ENCODE measurements at places on chromosomes 12 and 14.
A peak's percentile ranks its signal among the peaks of the same experiment; 100 is the strongest.

DNA sequence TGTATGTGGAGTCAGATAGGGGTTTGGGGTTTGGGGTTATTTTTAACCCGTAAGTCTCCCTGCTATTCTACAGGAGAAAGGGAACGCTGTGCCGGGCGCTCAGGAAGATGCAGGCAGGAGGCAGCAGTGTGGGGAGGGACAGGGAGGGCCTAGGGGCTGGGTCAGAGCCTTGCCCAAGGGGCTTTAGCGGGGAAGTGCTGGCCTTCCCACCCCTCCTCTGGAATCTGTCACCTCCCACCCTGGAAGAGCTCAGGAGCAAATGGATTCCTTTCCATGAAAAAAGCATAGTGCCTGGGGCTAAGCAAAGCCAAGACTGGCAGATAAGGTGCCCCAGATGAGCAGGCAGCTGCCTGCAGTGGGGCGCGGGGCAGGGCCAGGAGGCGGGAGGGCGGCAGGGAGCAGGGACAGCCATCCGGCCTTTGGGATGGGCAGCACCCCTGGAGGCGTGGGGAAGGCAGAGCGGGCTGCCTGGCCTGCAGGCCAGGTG lies 7.3 kb upstream of the INF2 start:
- no peak for DNase-seq

DNA sequence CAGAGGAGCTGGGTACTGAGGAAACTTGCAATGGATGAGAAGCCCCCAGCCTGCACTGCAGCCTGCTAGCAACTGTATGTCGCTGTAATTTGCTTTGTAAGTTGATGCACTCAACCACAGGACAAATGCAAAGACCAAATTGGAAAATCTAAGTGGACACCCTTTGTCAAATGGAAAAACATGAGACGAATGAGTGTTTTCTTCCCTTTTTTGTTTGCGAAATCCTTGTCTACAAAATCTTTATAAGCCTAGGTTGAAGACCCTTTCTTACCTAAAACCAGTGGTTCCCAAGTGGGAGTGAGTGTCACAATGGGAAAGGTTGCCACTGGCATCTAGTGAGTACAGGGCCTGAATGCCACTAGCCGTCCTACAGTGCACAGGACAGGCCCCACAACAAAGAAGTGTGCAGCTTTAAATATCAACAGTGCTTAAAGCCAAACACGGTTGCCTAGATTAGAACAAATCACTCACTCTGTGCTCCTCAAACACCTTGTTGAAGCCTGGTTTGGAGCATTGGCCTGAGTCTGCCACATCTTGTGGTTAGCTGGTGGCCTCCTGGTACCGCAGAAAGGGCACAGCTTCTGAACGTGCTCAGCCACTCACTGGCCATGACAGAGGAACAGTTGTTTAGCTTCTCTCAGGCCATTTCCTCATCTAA lies 7.6 kb upstream of the VASH1 start:
- no peak for DNase-seq

DNA sequence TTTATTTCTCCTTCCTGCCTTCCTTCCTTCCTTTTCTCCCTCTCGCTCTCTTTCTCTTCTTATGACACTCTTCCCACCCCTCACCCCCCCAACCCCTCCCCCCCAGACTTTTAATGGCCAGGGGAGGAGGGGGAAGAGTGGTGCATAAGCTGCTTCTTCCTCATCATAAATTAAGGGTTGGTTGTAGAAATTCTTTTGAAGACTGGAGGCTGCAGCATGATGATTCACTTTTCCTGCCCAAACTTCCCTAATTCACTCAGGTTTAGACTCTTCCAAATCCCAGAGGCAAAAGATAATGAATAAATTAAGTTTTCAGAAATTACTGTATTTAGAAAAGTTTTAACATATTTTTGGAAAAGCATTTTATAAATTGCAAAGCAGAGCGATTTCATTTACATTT lies 58.2 kb downstream of the GRIP1 start:
- DNase-seq = no peak

DNA sequence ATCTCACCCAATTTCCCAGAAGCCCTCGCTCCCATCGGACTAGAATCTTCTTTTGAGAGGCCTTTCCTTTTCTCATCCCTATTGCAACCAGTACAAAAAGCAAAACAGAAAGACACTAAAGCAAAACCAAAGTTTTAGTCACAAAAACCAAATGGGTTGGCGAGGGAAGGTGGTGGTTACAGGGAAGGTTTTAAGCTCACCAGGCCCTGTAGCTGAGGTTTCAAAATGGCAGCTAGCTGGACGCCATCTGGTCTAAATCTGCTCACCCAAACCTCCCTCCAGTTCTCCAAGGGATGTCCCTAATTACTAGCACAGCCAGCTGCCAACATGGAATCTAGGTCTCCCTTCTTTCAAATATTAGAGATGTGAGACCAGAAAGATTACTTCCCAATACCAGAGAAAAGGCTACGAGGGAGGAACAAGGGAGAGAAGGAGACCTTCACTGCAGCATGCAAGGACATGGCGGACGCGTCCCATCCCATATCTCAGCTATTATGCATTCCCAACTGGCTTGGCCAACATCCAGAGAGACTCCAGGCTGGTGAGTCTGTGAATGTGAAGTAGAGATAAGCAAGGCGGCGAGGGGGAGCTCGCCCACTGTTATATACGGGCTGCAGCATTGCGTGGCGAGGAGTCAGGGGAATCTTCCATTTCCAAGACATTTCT lies 70.8 kb downstream of the DPF3 start:
- DNase-seq = no peak

DNA sequence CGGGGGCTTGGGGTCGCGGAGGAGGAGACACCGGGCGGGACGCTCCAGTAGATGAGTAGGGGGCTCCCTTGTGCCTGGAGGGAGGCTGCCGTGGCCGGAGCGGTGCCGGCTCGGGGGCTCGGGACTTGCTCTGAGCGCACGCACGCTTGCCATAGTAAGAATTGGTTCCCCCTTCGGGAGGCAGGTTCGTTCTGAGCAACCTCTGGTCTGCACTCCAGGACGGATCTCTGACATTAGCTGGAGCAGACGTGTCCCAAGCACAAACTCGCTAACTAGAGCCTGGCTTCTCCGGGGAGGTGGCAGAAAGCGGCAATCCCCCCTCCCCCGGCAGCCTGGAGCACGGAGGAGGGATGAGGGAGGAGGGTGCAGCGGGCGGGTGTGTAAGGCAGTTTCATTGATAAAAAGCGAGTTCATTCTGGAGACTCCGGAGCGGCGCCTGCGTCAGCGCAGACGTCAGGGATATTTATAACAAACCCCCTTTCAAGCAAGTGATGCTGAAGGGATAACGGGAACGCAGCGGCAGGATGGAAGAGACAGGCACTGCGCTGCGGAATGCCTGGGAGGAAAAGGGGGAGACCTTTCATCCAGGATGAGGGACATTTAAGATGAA lies 630 bp downstream of the FOS start:
- peak; percentile 53 for DNase-seq

DNA sequence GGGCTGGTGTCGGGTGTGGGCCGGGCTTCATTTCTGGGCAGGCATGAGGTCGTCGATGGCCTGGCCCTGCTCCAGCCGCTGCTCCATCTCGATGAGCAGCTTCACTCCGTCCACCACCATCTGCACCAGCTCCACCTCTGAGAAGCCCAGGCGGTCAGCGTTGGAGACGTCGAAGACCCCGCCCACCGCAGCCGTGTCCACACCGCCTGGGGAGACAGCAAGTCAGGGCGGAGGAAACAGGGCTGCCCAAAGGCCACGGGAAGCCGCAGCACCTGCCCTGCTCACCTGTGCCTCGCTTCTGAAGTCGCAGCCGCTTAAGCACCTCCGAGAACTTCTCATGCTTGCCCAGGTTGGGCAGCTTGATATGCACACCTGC lies 2.8 kb downstream of the CKB start:
- no peak for DNase-seq

GRCh38 chr14:30034152-30034551 lies 106.5 kb upstream of the PRKD1 start:
- DNase-seq = peak; percentile 90

DNA sequence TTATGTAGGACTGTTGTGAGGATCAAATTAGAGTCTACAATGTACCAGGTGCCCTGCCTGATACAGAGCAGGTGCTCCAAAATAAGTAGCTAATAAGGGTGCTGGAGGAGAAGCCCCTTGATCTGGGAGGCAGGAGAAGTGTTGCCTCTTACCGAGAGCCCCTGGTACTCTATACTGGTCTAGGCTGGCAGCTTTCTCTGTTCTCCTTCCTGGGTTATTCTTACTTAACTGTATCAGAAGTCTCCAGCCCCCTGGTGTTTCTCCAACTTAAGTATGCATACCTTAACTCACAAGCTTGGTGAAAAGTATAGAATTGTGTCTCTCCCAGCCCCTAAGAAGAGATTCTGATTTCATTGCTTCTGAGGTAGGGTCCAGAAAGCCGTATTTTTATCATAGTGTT lies 254.9 kb downstream of the LRIG3 start:
- no peak for DNase-seq

GRCh38 chr14:79581912-79582576 lies 629.3 kb downstream of the DIO2 start:
- DNase-seq = no peak

Measured in NCI-H345 (cell line).